ENCODE measurements at places on chromosomes 2 and 18.

- no peak for DNase-seq
Measured at GRCh38 chr2:106142683-106143082, 51.4 kb downstream of the UXS1 start.

DNA sequence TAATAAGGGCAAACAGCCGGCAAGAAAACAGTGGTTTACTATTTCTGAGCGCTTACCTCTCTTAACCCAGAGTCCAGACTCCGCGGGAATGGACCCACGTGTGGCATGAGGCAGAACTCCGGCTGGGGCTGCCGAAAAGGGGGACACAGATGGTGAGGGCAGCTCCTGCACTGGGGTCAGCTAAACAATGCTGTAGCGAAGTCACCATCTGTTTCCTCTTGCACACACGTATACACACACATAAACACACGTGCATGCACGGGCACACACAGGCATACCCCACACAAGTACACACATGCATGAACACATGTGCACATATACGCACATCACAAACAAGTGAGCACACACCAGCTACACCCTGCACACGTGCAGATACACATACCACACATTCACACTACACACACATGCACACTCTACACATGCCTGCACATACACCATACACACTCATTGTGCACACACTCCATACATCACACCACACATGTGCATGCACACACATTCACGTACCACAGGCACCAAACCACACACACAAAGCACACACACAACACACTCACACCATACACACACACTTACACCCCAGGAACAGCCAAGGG is 105.9 kb upstream of the ID2 start:
- no peak for DNase-seq

DNA sequence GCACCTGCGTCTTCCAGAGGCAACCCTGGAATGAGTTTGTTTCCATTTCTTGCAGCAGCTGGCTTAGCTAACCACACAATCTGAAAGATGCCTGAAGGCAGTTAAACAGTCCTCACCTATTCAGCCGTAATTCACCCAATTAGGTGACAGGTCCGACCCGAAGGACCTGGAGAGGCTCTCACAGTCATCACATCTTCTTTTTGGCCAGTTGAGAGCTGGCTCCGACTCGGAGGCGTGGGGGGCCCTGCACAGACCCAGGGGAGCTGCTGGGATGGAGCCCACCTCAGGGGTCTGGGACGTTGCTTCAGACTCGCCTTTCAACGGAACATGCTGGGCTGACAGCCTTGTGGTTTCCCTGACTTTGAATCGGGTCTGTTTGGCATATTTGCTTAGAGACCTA is 187.3 kb downstream of the RTP5 start:
- no peak for DNase-seq

- DNase-seq: no peak
Measured at GRCh38 chr2:120880381-120880780, 144.7 kb downstream of the GLI2 start.

DNA sequence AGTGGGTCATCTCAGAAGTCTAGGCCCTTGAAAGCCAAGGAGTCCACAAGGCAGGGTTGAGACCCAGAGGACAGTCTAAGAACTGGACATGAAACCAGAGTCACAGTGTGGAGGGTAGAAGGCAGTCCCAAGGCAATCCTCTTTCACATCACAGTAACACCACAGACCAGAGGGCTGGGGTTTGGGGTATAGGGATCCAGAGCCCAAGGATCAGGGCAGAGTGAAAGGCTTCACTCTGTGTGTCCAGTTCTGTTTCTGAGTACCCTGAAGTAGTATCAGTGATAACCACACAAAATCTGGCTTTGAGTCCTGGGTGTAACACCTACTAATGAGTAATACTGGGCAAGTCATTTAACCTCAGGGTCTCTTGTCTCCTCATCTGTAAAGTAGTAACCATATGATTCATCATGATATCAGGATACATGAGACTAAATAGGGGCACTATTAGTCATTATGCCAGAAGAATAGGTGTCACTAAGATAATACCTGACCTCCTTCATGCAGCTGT is 91.0 kb downstream of the ICA1L start:
- DNase-seq: no peak

- no peak for DNase-seq
Measured at GRCh38 chr18:69158944-69159343, 241.7 kb upstream of the DOK6 start.

- DNase-seq: no peak
Measured at GRCh38 chr2:233387667-233388528, 33.6 kb downstream of the DGKD start.

- no peak for DNase-seq
Measured at GRCh38 chr2:106168657-106169056, 25.4 kb downstream of the UXS1 start.

DNA sequence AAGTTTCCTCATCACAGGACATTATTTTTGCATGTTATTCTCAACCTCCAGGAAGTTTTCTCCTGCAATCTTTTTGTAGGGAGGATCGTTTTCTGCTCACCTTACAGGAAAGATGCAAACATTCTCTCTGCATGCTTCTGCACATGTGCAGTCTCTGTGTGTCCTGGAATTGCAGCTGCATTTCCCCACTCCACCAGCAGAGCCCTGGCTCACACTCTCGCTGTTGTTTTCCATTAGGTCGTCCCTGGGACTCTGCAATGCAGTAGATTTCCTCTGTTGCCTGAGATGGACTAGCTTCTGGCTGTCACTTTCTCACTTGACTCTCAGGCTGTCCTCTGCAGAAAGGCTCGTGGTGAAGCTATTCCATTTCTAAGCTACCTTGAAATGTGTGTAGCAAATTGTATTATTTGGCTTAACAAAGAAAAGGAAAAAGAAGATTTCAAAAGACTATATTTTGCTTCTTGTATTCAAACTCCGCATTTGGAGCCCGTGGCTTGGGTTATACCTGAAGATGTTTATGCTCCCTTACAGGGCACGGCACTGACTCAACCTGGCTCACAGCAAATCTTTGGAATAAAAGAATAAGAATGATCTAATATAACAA is 346.7 kb downstream of the RAD51AP2 start:
- peak; percentile 68 for DNase-seq

Measured in WTC11 (cell line).